ENCODE measurements at places on chromosomes 11 and 22. TPM values are rescaled to one million over a fixed set of nuclear protein-coding genes. Genes with fewer than 3 reads are reported as not detected.

The AGBL2 gene
- total RNA-seq, result 3.2 TPM

The PKDREJ gene
- not detected for total RNA-seq

The DEPDC7 gene
- 1.2 TPM for total RNA-seq

The SCGB2A2 gene
- not detected for total RNA-seq

The AMBRA1 gene
- 35.0 TPM for total RNA-seq

The MS4A12 gene
- not detected for total RNA-seq

The PRRG4 gene
- total RNA-seq, result 22.9 TPM

The PES1 gene
- total RNA-seq, result 98.9 TPM

The OR52E8 gene
- not detected for total RNA-seq

The GPR83 gene
- 0.07 TPM for total RNA-seq

The TSPAN18 gene
- total RNA-seq, result not detected

The ASPHD2 gene
- 0.71 TPM for total RNA-seq

The CHRM1 gene
- total RNA-seq, result not detected

The TSKU gene
- 49.0 TPM for total RNA-seq

The C11orf87 gene
- not detected for total RNA-seq

Measured in Calu3 (cell line).